Sigmoid colon (tissue), 7 donors: ENCODE measurements at places on chromosomes 3 and 15. TPM values are rescaled to one million over a fixed set of nuclear protein-coding genes. Genes with fewer than 3 reads are reported as not detected.

PIK3R4 gene
- polyA plus RNA-seq = 9.6 TPM

- no peaks in the 10 kb centered on the region for H3K27me3 ChIP-seq
- no peak overlapping the region for H3K27ac ChIP-seq
- no peaks in the 10 kb centered on the region for H3K4me1 ChIP-seq
- no peak for DNase-seq
- H3K4me3 ChIP-seq = no peak overlapping the region
Observed at GRCh38 chr15:35196273-35196672, 111.2 kb upstream of the NANOGP8 start.

DNA sequence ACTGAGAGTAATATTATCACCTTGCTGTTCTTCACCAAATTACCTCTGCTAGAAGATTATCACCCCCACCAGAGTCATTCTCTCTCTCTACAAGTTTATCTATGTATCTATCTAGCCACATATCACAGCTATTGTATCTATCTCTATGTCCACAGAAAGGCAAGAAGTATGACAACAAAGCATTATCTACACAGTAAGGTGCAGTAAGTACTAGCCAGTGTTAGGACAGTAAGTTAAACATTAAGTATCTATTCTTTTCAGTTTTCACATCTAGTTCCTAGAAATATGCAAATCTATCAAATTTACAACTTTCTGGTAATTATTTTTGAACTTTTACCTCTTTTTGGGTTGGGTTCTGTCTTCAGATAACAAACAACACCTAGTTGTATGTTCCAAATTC lies 26.5 kb upstream of the XXYLT1 start:
- H3K27ac ChIP-seq = no peak overlapping the region
- no peaks in the 10 kb centered on the region for H3K4me1 ChIP-seq
- H3K36me3 ChIP-seq = no peaks in the 10 kb centered on the region
- no peaks in the 10 kb centered on the region for H3K27me3 ChIP-seq

DNA sequence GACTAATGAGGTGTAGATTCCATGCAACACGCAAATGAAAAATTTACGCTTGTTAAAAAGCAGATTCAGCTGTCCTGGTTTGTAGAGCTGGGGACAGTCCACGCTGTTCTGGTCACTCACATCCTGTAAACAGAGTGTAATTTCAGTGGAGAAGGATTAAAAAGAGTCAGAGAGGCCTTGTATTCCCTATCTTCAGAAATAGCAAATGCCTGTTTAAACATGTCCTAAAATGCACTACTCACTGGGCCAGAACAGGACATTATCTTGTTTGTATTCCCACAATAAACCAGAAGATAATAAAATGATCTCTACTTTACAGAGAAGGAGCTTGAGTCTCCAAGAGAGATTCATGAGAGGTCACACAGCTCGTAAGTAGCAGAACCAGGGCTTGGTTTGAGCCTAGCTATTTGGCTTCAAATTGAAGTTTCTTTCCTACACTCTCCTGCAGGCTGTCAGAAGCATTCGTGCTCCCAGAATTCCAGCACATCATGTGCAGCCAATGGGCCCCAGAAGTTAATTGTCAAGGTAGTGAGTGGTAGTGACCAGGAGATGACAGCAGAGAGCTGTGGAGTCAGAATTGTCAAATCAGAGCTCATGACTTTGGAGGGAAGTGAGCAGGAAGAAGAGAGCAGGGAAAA lies 242.5 kb downstream of the ATP8B4 start:
- peaks cover 44% of the 10 kb centered on the region for H3K4me1 ChIP-seq
- H3K27ac ChIP-seq = peak overlapping the region; percentile 77
- no peak overlapping the region for H3K4me3 ChIP-seq
- no peaks in the 10 kb centered on the region for H3K36me3 ChIP-seq
- DNase-seq = no peak

DNA sequence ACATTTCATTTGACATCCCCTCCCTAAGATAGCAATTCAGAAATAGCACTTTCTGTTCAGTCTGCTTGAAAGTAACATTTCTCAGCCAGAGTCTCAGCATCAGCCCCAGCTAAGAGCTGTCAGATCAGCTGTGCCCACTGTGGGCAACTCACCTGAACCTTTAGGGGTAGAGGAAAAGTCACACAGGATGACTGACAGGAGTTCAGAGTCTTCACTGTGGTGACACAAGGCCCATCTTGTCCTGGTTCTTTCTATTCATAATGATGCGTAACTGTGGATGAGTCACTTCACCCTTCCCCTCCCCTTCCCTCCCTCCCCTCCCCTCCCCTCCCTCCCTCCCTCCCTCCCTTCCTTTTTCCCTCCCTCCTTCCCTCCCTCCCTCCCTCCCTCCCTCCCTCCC lies 96.1 kb upstream of the RASGRP1 start:
- H3K36me3 ChIP-seq = no peaks in the 10 kb centered on the region
- H3K4me1 ChIP-seq = no peaks in the 10 kb centered on the region
- no peaks in the 10 kb centered on the region for H3K27me3 ChIP-seq
- H3K27ac ChIP-seq = no peak overlapping the region
- DNase-seq = no peak
- H3K4me3 ChIP-seq = no peak overlapping the region

GRCh38 chr3:195711813-195712534 lies 8.8 kb upstream of the MUC20 start:
- no peak overlapping the region for H3K27ac ChIP-seq
- H3K4me1 ChIP-seq = no peaks in the 10 kb centered on the region
- H3K36me3 ChIP-seq = peaks cover 19% of the 10 kb centered on the region
- DNase-seq = no peak

GRCh38 chr3:46566040-46566641 lies at the start of gene LRRC2:
TSS of gene LRRC2 (minus strand) at chr3:46566302. CDS start at chr3:46551591, 14,711 bp downstream.
- peak; percentile 74 for DNase-seq
- H3K27me3 ChIP-seq = no peaks in the 10 kb centered on the region
- H3K4me1 ChIP-seq = peaks cover 14% of the 10 kb centered on the region
- no peak within 1 kb of the TSS for H3K27ac ChIP-seq
- H3K36me3 ChIP-seq = no peaks in the 10 kb centered on the region
- peak within 1 kb of the TSS; percentile 61 for H3K4me3 ChIP-seq

DNA sequence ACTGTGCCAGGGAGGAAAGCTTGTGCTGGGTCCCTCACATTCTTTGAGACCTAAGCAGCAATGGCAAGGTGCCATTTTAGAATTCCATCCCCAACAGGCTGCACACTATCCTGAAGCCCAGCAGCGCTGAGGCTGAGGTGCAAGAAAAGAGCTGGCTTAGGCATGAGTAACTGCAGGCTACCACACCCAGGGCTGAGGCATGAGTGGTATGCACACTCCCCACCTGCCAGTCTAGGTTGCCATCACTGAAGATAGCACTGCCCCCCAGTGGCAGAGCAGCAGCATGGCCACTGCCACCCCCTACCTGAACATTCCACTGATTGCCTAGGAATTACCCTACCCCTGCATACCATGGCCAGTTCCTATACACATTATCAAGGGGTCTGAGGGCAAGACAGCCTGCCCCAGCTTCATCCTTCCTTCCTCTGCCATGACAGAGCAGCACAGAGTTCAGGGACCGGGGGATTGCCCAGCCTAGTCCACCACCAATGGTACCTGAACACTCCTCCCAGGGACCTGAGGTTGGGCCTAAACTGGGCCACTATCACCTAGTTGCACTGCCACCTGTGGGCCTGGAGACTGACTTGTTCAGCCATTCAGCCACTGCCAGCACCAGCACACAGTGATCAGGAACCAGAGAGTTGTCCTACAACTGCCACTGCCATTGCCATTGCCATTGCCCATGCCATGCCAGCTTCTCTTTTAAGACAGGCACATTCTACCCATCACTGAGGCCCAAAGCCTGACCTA lies 129.8 kb downstream of the SATB1 start:
- no peak for DNase-seq
- H3K4me3 ChIP-seq = no peak overlapping the region
- H3K27ac ChIP-seq = no peak overlapping the region
- no peaks in the 10 kb centered on the region for H3K4me1 ChIP-seq

- no peaks in the 10 kb centered on the region for H3K36me3 ChIP-seq
- DNase-seq = peak; percentile 62
- H3K4me3 ChIP-seq = no peak overlapping the region
Observed at GRCh38 chr3:79086514-79086913, 681.3 kb downstream of the ROBO1 start.

DNA sequence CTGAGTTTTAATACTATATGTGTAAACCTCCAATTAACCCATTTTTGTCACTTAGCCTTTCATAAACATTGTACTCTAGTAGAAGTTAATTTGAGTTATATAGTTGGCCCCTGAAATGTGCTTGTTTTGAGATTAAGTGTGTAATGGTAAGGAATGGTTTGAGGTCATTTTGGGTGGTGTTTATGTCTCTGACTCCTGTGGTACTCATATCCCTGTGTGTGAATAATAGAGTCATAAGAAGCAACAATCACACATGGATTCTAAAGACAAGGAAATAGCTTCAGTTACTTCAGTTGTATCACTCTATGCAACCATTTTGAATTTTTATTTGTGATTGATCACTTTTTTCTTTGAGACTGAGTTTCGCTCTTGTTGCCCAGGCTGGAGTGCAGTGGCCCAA lies 408.5 kb downstream of the MFSD1 start:
- no peaks in the 10 kb centered on the region for H3K36me3 ChIP-seq
- H3K4me3 ChIP-seq = no peak overlapping the region
- no peak for DNase-seq
- no peaks in the 10 kb centered on the region for H3K27me3 ChIP-seq

DNA sequence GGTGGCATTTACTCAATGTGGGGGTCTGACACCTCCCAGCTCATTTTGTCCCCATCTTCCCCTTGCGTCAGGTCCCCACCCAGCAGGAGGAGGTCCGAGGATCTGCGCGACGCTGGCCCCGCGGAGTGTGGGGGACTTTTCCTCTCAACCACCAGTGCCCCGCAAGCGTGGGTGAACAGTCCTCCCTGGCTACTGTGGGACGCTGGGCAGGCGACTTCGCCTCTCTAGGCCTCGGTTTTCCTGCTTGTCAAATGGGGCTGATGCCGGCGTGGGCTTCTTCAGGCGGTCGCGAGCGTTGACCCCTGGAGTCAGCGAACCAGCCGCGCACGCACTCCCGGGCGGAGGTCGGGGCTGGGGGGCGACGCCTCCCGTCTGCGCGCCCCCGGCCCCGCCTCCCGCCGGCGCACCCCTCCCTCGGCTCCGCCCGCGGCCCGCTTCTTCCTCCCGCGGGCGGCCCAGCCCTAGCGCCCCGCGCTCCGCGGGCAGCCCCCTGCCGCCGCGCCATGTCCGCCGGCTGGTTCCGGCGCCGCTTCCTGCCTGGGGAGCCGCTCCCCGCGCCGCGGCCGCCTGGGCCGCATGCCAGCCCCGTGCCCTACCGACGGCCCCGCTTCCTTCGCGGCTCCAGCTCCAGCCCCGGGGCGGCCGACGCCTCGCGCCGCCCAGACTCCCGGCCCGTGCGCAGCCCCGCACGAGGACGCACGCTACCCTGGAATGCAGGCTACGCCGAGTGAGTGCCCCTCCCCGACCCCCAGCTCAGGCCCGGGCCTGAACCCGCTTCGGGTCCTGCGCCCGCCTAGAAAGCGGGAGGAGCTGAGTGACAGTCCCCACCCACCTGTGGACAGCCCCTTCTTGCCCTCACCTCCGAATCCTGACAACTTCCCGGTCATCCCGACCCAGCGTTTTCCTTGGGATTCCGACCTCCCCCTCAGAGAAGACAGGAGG lies at the start of gene PPM1M:
Gene PPM1M, plus strand, starts transcription at position 438 of the 942 bp plus-strand sequence. Its CDS starts 66 bp downstream, at position 504.
- no peaks in the 10 kb centered on the region for H3K27me3 ChIP-seq
- no peaks in the 10 kb centered on the region for H3K4me1 ChIP-seq
- H3K36me3 ChIP-seq = no peaks in the 10 kb centered on the region
- peak within 1 kb of the TSS; percentile 45 for H3K4me3 ChIP-seq

CNTN6 gene
- polyA plus RNA-seq = 0.04 TPM

CFAP100 gene
- polyA plus RNA-seq = not detected

GRCh38 chr3:138939561-138940241 lies 7.2 kb downstream of the FOXL2 start:
- no peaks in the 10 kb centered on the region for H3K4me1 ChIP-seq
- no peak overlapping the region for H3K27ac ChIP-seq
- DNase-seq = peak; percentile 38
- H3K27me3 ChIP-seq = peaks cover 85% of the 10 kb centered on the region

- no peak overlapping the region for H3K4me3 ChIP-seq
- no peak overlapping the region for H3K27ac ChIP-seq
- H3K36me3 ChIP-seq = no peaks in the 10 kb centered on the region
- no peaks in the 10 kb centered on the region for H3K27me3 ChIP-seq
- no peaks in the 10 kb centered on the region for H3K4me1 ChIP-seq
Observed at GRCh38 chr3:87568331-87568730, 291.9 kb upstream of the POU1F1 start.

OR5K2 gene
- not detected for polyA plus RNA-seq

LSAMP gene
- polyA plus RNA-seq = 0.23 TPM

B3GALNT1 gene
- 1.4 TPM for polyA plus RNA-seq

GRCh38 chr3:42991341-42992315 lies 12.5 kb downstream of the GASK1A start:
- H3K27ac ChIP-seq = peak overlapping the region; percentile 8
- H3K4me1 ChIP-seq = no peaks in the 10 kb centered on the region

GOLGA6L10 gene
- polyA plus RNA-seq = 0.60 TPM

- H3K4me3 ChIP-seq = peak overlapping the region; percentile 84
- H3K36me3 ChIP-seq = no peaks in the 10 kb centered on the region
- peak overlapping the region; percentile 88 for H3K27ac ChIP-seq
- DNase-seq = peak; percentile 81
- H3K27me3 ChIP-seq = no peaks in the 10 kb centered on the region
Observed at GRCh38 chr3:45593708-45594601, 596 bp upstream of the LIMD1 start.
